Activated CD8-positive, alpha-beta memory T cell treated with anti-CD3 and anti-CD28 coated beads, Interleukin-2, amount 50 U/mL, for 48 hours (primary cell): ENCODE measurements at places on chromosomes 3 and 15.
A peak's percentile ranks its signal among the peaks of the same experiment; 100 is the strongest.

- DNase-seq = no peak
These were observed 179.1 kb downstream of the WDR72 start for GRCh38 chr15:53580366-53580765.

DNA sequence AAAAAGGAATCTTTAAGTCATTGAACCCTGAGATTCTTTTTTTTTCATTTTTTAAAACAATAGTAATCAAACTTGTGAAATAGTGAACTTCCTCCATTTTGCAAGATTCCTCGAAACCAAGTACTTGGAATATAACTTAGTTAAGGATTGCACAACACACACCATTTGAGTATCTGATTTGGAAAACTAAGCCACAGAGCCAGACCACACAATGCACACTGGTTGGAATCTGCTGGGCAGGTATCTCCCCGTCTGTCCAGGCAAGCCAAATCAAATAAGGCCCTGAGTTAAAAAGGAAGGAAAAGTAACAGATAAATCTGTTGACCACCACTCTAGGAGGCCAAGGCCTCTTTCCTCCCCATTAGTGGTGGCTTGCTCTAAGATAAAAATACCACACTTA, 177.5 kb upstream of the ICE2 start:
- no peak for DNase-seq

GRCh38 chr3:61297821-61298220, 46.6 kb upstream of the FHIT start:
- no peak for DNase-seq

DNA sequence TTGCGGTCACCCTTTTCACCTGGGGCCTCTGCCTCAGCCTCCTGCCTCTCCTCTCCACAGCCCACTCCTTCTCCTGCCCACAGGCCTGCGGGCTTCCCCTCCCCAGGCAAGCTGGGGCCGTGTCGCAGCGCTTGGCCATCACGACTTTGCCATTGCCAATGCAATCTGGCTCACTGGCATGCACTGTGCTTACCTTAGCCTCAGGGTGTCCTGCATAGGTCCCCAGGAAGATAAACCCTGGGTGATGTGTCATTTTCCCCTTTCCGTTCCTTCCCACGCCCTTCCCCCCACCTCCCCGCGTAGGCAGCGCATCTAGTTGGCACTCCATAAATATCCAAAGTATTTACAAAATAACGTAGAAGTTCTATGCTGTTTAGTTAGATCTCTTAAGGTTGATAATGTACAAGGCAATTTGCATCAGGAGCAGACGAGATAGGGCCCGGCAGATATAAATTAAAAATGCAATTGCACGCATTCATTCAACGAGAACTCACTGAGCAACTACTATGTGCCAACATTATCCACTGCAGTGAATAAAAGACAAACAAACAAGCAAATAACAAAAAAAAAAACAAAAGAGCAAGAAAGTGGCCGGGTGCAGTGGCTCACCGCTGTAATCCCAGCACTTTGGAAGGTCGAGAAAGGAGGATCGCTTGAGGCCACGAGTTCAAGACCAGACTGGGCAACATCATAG, 973 bp upstream of the COPG1 start:
- no peak for DNase-seq

GRCh38 chr3:48503401-48504050, 448 bp downstream of the SHISA5 start:
- DNase-seq = no peak

- DNase-seq = no peak
These were observed 143.5 kb downstream of the NUP210 start for GRCh38 chr3:13276438-13277195.

DNA sequence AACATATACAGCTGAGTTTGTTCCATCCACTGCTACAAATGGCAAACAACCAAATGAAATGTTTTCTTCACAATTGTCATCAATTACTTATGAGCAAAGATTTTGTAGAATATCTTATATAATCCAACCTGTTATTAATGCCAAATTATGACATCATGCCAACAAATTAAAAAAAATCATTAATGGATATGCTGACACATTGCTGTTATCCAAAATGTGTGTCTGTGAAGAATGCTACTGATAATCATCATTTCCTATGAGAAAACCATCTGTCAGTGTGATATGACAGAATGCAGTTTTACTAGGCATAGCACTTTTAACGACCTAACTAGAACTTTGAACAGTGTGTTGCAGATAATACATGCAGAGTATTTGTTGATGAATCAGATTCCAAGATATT, 556.5 kb upstream of the KCNMB2 start:
- DNase-seq = no peak

DNA sequence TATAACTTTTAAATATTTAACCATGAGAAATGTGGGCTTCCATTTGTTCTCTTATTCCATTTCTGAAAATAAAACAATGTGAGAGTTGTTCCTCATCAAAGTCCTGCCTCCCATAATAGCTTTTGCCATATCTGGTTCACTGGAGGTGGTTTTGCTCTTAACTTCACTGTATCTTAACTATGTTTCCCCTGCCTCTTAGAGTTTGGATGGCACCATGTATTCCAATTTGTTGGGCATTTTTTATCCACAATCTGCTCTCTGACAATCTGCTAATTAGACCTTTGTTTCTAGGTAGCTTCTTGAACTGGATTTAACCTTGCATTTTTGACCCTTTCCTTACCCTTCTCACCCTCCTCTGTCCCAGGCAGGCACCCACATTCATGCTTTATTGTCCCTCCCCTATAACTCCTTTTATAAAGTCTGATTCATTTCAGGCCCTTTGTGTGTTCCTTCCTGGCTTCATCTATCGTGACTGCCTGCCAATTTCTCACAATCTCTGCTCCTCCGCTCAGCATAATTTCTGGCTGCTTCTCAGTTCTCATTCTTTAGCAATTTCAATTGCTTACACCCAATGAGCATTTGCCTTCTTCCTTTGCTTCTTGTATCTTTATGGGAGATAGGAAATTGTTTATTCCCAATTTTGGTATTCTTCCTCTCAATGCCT, 144.2 kb upstream of the ARHGEF26 start:
- DNase-seq = no peak

GRCh38 chr3:59056706-59057105, 6.9 kb upstream of the CFAP20DC start:
- no peak for DNase-seq

GRCh38 chr3:122892118-122892960, 97.5 kb downstream of the SLC49A4 start:
- DNase-seq = no peak

DNA sequence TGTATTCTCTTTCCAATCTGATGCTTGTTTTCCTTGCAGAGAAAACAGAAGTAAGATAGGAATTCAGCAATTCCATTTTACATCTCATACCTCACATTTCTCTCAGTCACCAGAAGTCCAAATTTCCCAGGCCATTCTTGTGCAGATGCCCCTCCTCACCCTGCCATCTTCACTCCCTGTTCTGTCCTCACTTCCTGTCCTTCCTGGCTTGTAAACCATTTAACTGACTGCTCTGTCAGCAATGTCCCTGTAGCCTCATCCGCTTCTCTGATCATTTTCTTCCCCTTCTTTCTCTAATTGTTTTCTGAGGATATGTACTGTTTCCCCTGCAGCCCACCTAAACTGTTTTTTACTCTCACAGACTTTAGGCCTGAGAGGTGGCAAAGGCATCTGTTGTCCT, 40.3 kb downstream of the BLM start:
- DNase-seq = no peak

DNA sequence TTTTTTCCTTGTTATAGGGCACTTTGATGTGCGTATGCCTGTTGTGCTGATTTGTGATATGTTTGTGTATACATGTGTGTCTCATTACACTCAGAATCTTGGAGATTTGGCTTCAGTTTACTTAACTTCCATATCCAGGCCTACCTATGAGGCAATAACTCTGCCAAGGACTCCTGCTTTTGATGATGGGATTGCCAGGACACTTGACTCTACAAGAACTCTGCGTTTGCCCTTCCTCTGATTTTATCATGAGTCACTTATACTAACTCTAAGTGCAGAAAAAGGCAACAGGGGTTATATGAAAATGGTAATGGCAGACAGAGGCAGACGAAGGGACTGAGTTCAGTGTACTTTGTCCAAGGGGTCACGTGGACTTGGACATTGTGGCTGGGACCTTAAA, 33.6 kb downstream of the MCTP2 start:
- DNase-seq = no peak

GRCh38 chr15:78063217-78063616, 14.3 kb downstream of the TBC1D2B start:
- no peak for DNase-seq

DNA sequence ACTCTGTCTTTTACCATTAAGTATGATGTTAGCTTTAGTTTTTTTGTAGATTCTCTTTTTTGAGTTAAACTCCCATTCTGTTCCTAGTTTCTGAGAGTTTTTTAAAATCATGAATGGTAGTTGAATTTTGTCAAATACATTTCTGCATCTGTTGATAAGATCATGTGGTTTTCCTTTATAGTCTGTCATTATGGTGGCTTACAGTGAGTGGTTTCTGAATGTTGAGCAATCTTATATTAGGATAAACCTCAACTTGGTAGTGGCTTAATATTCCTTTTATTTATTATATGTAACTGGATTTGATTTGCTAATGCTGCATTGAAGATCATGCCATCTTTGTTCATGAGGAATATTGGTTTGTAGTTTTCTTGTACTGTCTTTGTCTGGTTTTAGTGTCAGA, 34.8 kb downstream of the NEO1 start:
- DNase-seq = no peak

- DNase-seq = no peak
These were observed 164.4 kb upstream of the TOPAZ1 start for GRCh38 chr3:44077267-44077666.

DNA sequence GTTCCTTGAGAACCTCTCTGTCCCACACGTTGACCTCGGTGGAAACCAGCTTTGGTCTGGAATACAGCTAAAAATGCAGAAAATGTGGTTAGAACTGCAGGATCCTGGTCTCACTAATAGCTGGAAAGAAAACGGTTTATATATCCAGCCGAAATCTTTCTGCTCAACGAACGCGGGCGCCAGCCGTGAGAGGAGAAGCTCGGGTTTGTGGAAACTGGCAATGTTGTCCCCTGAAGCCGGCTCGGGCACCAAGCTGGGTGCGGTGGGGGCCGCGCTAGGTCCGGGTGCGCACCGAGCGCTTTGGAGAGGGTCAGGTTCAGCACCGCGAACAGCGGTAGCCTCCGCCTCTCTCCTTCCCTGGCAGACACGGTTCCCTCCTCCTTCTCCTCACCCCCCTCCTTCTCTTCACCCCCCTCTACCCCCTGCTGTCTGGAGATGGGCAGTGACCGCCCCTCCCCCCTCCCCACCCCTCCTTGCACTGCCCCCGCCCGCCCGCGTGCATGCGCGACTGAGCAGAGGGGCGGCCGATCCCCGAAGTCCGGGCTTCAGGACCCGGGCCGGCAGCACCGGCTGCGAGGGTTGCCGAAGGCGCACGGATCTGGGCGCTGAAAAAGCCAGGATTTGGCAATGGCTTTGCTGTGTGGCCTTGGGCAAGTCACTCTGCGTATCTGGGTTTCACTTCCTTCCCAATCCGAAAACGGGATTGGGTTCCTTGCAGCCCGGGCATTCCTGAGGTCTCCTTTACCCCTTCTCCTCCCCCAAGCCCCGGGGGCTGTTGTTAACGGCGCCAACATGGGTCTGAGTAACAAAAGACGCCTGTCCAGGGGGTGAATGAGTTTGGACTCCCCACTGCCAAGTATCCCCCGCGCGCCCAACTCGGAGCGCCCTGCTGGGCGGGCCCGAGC, at the start of gene SKOR1:
SKOR1 (plus strand) TSS at position 534 of the 905 bp plus-strand sequence; CDS start at position 628, 94 bp downstream.
- no peak for DNase-seq

- DNase-seq = no peak
These were observed 44.9 kb downstream of the ATP1B3 start for GRCh38 chr3:141921316-141921715.

GRCh38 chr3:49759226-49759625, 27.1 kb downstream of the IP6K1 start:
- DNase-seq = peak; percentile 7

DNA sequence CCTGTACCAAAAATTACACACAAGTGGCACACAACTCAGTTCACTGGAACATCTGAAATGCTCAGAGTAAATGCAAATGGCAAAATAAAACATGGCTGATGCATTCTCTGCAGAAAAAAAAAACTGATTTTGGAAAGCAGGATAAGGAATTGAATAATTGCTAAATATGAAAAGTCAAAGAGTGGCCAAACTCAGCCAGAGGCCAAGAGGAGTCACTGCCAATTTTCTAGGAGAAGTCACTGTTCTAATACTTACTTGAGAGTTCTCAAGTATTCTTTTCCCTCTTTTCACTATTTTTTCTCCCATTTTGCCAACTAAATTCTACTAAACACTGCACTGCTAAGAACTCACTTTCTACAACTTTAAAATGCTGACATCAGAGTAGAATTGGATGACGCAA, 1018.6 kb downstream of the TUSC7 start:
- no peak for DNase-seq

- DNase-seq = no peak
These were observed 1215.5 kb downstream of the ROBO2 start for GRCh38 chr3:78255403-78255802.

DNA sequence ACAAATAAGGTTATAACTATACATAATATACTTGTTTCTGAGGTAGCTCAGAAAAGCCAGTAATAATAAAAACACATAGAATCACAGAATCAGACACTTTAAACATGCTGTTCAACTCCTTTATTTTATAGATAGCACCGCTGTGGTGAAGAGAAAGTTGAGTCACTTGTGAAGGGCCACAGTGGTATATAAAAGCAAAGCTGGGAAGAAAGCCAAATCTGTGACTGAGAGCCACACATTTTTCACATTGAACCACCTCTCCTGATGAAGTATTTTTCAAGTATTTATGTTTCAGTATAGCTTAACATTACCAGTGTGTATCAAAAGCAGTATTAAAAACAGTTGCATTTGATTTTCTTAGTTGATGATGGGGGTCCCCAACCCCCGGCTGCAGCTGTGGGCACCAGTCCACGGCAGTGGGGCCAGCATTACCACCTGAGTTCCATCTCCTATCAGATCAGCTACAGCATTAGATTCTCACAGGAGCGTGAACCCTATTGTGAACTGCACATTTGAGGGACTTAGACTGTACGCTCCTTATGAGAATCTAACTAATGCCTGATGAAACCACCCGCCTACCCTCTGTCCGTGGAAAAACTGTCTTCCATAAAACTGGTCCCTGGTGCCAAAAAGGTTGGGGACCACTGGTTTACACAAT, 46.2 kb downstream of the TBL1XR1 start:
- no peak for DNase-seq

- DNase-seq = no peak
These were observed 174.7 kb downstream of the IGSF11 start for GRCh38 chr3:118859950-118860349.

DNA sequence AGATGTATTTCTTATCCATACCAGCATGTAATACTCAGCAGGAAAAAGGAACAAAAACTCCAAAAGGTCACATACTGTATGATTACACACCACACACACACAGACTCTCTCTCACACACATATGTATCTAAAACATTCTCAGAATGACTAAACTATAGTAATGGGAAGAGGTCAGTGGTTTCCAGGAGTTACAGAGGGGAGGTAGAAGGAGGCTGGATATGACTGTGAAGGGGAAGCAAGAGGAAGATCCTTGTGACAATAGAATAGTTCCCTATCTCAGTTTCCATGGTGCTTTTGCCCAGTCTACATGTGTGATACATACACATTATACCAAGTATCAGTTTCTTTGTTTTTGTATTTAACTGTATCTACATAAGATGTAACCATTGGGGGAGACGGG, 190.1 kb downstream of the IL5RA start:
- DNase-seq = no peak
